Effector memory CD4-positive, alpha-beta T cell (primary cell): ENCODE measurements at places on chromosomes 3 and 15.

GRCh38 chr3:126530171-126531050, 6.5 kb downstream of the CHST13 start:
- DNase-seq, result no peak

DNA sequence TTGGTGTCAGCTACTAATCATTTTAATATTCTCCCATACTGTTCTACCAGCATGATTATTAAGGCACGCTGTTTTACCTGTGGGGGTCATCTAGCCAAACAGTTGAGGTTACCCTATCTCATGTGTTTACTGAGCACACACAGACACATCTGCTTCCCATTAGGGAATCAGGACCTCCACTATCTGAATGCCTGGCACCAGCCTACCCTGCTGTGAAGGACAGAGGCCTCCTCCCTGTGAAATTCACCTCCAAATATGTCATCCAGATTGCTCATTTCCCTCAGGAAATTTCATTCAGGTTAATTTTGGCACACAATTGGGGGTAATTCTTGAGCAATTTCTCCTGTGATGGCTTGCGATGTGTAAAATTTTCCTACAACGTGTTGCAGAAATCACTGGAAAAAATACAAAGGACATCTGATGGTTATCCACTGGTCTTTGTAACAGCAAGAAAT, 155.6 kb upstream of the NR2E3 start:
- DNase-seq, result no peak

GRCh38 chr3:71101014-71101413, 482.5 kb downstream of the FOXP1 start:
- no peak for DNase-seq

- DNase-seq, result no peak
Observed at GRCh38 chr3:176789947-176790346, 407.3 kb downstream of the TBL1XR1 start.

- DNase-seq, result no peak
Observed at GRCh38 chr3:14172496-14172895, 5.9 kb downstream of the XPC start.

DNA sequence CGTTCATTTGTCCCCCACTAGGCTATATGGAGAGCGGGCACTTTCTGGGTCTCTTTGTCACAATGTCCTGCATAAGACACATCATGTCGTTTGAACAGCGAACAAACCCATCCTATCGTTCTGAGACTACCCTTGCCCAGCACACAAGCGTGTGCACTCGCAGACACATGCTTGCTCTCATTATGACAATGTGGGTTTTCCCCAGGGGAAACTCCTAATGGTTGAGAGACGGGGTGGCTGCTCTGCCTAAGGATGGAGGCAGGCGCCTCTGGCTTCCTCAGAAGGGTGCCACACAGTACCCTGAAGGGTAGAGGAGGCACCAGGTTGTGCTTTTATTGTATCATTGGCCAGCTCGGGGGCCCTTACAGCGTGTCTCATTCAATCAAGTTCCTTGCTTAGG, 51.0 kb upstream of the MYZAP start:
- DNase-seq, result no peak

DNA sequence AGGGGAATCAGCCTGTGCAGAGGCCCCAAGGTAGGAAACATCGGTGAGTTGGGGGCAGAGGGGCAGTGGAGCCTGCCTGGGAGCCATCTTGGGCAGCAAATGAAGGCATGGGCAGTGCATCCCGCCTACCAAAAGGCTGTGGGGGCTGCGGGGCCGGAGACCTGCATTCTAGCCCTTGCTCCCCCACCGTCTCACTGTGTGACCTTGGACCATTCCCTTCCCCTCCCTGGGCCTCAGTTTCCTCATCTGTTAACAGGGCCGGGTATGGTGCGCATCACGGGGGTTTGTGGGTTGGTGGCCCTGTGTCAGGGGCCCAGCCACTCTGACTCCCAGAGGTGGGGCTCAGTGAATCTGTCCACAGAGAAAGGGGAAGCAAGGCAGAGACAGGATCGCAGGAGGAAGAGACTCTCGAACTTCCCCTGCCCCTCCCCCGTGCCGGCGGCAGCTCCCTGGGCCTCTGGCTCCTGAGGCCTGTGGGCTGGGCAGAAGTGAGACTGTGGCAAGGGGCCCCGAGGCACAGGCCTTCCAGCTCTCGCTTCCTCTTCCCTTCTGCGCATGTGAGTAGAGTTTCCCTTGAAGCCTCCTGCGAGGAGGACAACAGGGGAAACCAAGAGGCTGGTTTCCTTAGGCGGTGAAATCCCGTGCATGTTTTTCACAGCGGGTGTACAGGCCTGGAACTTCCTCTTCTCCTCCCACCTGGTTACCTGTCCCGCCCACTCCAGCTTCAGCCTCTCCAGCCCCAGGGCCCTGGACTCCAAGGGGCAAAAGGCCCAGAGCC, 42.9 kb downstream of the IDH2 start:
- peak; percentile 40 for DNase-seq

- DNase-seq, result no peak
Observed at GRCh38 chr15:71154607-71155200, 39.4 kb downstream of the THSD4 start.

DNA sequence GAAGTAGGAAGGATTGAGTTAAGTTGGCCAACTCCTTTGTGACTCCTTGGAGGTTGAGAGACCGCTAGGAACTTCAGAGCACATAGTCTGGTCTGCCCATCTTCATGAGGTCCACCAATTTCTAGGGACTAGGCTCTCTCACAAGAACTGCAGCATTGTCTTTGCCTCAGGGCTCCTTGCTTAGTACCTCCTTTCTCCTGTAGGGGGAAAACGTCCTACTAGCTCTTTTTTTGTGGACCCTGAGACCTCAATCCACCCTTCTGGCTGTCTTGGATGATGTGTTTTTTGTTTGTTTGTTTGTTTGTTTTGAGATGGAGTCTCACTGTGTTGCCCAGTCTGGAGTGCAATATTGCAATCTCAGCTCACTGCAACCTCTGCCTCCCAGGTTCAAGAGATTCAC, 21.6 kb downstream of the REC114 start:
- no peak for DNase-seq

- DNase-seq, result no peak
Observed at GRCh38 chr3:109480014-109480413, 142.7 kb upstream of the DPPA4 start.

DNA sequence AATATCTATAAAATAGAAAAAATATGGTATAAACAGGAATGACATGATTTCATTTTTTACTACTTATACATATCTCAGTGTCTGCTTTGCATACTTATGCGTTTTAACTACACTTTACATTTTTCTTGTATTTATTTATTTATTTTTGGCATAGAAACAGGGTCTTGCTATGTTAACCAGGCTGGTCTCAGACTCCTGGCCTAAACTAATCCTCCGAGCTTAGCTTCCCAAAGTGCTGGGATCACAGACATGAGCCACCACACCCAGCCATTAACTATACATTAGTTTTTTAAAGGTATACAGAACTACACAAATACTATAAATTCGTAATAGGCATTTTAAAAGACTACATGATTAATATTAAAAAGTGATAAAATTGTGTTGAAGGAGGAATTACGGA, 9.1 kb downstream of the ADAM10 start:
- DNase-seq, result no peak

GRCh38 chr3:73206030-73206429, 144.6 kb downstream of the EBLN2 start:
- no peak for DNase-seq

GRCh38 chr3:109643590-109643989, 306.2 kb upstream of the DPPA4 start:
- no peak for DNase-seq

GRCh38 chr15:37698679-37699078, 235.8 kb upstream of the TMCO5A start:
- DNase-seq, result no peak

DNA sequence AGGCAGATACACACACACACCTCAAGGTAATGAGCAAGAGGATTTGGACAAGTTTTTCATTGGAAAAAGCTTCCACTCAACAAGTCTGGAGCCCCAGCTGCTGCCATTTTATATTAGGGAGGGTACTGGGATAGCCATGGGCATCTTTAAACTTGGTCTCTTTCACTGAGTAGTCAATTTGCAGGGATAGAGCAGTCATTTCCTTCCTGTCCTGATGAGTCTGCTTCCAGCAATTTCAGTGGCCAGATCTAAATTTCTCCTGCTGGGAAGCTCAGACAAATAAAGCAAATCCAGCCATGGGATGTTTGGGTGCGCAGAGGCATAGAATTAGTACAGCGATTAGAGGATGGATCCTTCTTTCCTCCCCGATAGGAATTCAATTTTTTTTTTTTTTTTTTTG, 874 bp upstream of the ERC2 start:
- no peak for DNase-seq

- peak; percentile 81 for DNase-seq
Observed at GRCh38 chr15:41936649-41937567, 35.4 kb downstream of the EHD4 start.

DNA sequence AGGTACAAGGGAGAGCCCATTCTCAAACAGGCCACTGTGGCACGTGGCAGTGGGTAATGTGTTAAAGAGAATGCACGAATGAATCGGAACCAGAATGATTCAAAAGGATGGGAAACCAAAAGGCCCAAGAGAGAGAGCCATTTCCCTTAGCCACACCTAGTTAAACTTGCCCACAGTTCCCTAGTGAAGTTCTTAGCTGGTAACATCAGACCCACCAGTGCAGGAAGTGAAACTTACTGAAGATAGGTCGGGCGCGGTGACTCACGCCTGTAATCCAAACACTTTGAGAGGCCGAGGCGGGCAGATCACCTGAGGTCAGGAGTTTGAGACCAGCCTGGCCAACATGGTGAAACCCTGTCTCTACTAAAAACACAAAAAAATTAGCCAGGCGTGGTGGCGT, 97.1 kb downstream of the MEX3B start:
- no peak for DNase-seq

DNA sequence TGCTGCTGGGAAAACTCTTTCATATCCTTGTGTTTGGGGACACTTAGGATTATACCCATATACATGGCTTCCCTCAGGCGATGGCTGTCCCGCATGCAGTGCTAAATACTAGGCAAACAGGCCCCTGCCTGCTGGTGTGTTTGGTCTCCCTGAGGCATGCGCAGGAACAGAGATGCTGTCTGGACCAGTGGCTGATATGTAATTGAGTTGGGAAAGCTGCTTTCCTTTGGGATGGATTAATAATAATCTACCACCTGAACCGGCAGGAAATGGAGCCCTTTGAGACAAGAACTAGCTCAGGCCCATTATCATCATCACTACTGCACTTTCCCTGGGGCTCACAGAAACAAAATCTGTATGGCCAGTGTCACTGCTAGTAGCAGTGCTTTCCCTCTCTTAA, 18.0 kb downstream of the ZDHHC3 start:
- DNase-seq, result no peak

GRCh38 chr15:74138642-74139041, 8.3 kb downstream of the ISLR2 start:
- no peak for DNase-seq

- no peak for DNase-seq
Observed at GRCh38 chr3:155049959-155050358, 30.2 kb upstream of the MME start.

DNA sequence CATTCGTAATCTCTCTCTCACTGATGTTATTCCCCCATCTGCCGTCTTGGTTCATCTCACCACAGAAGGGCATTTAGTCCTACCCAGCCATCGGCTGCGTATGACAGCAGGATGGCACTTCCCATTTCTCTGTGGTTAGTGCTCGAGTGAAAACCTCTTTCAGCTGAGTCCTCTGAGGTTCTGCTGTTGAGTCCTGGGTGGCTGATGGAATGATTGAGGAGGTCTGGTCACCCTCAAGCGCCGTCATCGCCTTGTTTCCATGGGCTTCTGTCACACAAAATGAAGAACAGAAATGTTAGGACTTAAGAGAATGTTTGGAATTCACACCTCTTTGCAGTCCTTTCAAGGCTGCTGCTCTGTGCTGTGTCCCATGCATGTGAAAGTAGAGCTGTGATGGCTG, 9.4 kb upstream of the SACM1L start:
- DNase-seq, result no peak

GRCh38 chr3:71843071-71843470, 58.1 kb upstream of the PROK2 start:
- DNase-seq, result no peak

DNA sequence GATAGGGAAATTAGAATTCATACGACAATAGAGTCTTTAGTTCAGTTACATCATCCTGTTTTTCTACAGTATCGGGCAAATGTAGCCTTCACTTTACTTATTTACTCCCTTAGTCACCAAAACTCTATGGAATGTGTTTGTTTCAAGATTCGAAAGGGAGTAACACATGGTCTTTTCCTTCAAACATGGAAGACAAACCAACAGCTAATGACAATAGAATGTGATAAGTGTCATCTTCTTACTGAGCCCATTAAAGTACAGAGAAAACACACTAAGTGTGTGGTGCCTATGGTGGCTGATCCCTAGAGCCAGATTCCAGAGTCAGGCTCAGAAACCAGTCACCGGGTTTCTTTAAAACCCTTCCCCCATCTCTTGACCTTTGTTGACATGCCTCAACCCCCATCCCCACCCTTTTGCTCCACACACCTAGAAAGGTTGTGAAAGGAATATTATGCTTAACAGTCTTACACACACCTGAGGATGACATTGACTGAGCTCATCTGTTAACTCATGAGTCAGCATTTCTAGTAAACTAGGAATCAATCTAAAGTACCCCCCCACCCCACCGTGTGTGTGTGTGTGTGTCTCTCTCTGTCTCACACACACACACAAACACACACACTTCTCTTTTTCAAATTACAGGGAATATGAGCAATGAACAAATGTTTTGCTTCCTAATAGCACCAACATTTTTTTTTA, 549.6 kb upstream of the CCDC54 start:
- no peak for DNase-seq

- no peak for DNase-seq
Observed at GRCh38 chr3:160259589-160259988, 34.4 kb downstream of the C3orf80 start.

- DNase-seq, result no peak
Observed at GRCh38 chr3:143343944-143344343, 224.4 kb downstream of the CHST2 start.

DNA sequence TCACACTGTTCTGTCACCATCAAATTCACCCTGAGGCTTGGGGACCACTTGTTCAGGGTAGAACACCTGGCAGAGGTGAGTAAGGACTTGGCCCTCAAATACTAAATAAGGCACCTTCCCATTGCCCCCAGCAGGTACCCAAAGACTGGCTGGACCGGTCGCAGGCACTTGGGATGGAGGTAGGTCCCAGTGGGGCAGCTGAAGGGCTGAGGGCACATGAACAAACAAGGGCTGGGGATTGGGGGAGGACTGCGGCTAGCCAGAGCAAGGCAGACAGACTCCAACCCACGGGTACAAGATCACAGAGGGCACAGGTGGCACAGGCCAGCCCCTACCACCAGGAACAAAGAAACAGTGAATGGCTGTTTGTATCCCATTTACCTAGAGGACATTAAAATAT, 1.9 kb downstream of the MRPS25 start:
- no peak for DNase-seq

DNA sequence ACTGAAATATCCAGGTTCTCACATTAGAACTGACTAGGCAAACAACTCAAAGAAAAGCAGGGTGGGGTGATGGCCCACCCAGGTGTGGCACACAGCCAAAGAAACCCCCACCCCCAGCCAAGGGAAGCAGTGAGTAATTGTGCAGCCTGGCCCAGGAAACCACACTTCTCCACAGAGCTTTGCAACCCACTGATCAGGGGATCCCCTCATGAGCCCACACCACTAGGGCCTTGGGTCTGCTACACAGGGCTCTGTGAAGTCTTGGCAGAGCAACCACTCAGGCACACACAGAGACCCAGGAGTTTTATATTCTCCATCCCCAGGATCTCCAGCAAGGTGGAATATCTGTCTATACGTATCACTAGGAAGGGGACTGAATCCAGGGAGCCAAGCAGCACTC, 22.2 kb upstream of the TRIM42 start:
- DNase-seq, result no peak

GRCh38 chr3:134449277-134449676, 36.5 kb downstream of the ANAPC13 start:
- DNase-seq, result no peak
